ENCODE measurements at places on chromosomes 2 and 18. TPM values are rescaled to one million over a fixed set of nuclear protein-coding genes. Genes with fewer than 3 reads are reported as not detected.

The E2F6 gene
- 9.4 TPM for total RNA-seq

The TEKT4 gene
- total RNA-seq = not detected

The CFAP65 gene
- total RNA-seq = under 0.01 TPM

The TMEM17 gene
- 1.9 TPM for total RNA-seq

The INPP5D gene
- total RNA-seq = 1.3 TPM

The PKDCC gene
- 53.1 TPM for total RNA-seq

The DES gene
- 2.4 TPM for total RNA-seq

The MARCHF7 gene
- 61.5 TPM for total RNA-seq

The GDF7 gene
- total RNA-seq = under 0.01 TPM

The CCDC68 gene
- total RNA-seq = under 0.01 TPM

The SPC25 gene
- 1.1 TPM for total RNA-seq

The CXCR2 gene
- total RNA-seq = not detected

The CCDC102B gene
- 5.3 TPM for total RNA-seq

The CNTNAP5 gene
- total RNA-seq = not detected

The PROM2 gene
- total RNA-seq = 1.1 TPM

The RAPGEF4 gene
- total RNA-seq = 1.9 TPM

The IL1R2 gene
- 0.79 TPM for total RNA-seq

The EFR3B gene
- 0.26 TPM for total RNA-seq

The SMAD2 gene
- total RNA-seq = 50.8 TPM

The CYTIP gene
- total RNA-seq = 0.16 TPM

The RUFY4 gene
- total RNA-seq = not detected

The CCDC141 gene
- total RNA-seq = not detected

The SERPINB13 gene
- not detected for total RNA-seq

Measured in bronchial smooth muscle cell (primary cell).